ENCODE measurements at places on chromosomes 11 and 22. TPM values are rescaled to one million over a fixed set of nuclear protein-coding genes. Genes with fewer than 3 reads are reported as not detected.
A peak's percentile ranks its signal among the peaks of the same experiment; 100 is the strongest.

DNA sequence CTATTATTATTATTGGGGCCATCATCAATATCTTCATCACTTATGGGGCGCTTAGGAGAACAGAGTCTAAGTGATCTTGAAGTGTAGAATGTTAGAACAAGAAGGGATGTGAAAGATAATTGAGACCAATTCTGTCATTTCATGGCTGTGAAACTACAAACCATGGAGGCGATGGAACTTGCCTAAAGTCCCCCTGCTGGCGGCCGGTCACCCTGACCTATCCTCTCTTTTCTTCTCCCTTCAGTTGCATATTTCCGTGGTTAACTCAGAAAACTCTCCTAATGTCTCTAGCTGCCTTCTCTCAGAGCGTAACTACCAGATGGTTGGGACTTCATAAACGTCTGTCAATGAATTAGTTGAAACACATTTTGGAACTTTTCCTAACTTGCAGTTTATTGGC is 6.6 kb upstream of the OR4B1 start:
- DNase-seq = peak; percentile 33
- H3K36me3 ChIP-seq = no peaks in the 10 kb centered on the region
- H3K4me1 ChIP-seq = peaks cover 6% of the 10 kb centered on the region
- no peak overlapping the region for H3K4me3 ChIP-seq
- no peak overlapping the region for H3K27ac ChIP-seq
- peaks cover 6% of the 10 kb centered on the region for H3K27me3 ChIP-seq

DNA sequence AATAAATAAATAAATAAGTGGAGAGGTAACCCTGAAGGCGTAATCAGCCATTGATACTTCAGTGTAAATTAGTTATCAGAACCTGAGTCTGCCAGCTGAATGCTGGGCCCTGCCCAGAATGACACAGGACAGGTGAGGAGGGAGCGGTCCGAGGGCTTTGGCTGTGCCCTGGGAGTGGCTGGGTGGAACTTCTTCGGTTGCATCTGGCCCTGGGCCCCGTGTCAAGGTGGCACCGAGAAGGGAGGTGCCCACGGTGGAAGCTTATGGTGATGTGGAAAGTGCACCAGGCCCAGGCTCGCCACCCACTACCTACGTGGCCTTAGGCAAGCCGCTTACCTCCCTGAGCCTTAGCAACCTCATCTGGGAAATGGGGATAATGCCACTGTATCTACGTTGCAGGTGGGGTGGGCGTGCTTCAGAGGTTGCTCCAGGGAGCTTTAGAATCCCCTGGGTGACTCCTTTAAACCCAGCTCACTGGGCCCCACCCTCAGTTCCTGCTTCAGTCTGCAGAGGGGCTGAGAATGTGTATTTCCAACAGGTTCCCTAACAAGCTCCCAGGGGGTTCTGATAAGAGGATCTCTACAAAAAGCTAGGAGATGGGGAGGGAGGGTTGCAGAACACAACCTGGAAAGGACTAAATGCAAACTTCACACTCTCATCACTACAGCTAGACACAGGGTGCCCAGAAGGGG is 38.8 kb downstream of the TXN2 start:
- peaks cover 3% of the 10 kb centered on the region for H3K27me3 ChIP-seq
- H3K4me3 ChIP-seq = no peak overlapping the region
- peaks cover 53% of the 10 kb centered on the region for H3K4me1 ChIP-seq
- peaks cover 7% of the 10 kb centered on the region for H3K36me3 ChIP-seq
- no peak for DNase-seq

The MYO18B gene
- total RNA-seq = not detected

- peaks cover 19% of the 10 kb centered on the region for H3K4me1 ChIP-seq
- no peak overlapping the region for H3K27ac ChIP-seq
- no peaks in the 10 kb centered on the region for H3K36me3 ChIP-seq
- no peak overlapping the region for H3K4me3 ChIP-seq
- H3K27me3 ChIP-seq = peaks cover 13% of the 10 kb centered on the region
Observed at GRCh38 chr11:125388611-125389010, 107.5 kb downstream of the FEZ1 start.

DNA sequence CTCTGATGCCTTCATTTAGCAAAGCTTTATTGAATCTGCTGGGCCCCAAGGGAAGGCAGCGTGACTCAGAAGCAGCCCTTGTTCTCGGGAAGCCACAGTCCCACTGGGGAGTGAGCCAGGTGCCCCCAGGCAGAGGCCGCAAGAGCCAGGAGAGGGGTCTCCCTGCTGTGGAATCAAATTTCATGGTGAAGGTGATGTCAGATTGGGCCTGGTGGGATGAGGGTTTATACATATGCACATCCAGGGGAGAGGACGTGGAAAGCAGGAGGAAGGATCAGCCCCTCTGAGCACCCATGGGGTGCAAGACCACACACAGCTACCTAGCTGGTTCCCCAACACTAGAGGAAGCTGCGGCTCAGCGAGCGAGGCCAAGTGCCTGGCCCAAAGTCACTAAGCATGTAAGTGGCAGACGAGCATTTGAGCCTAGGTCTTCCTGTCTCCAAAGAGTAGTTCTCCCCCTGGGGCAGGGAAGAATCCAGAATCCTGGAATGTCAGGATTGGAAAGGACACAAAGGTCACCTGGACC is 2.0 kb downstream of the SYNGR1 start:
- no peaks in the 10 kb centered on the region for H3K36me3 ChIP-seq
- peaks cover 12% of the 10 kb centered on the region for H3K27me3 ChIP-seq
- peak overlapping the region; percentile 57 for H3K27ac ChIP-seq
- peaks cover 22% of the 10 kb centered on the region for H3K4me1 ChIP-seq
- DNase-seq = peak; percentile 50
- H3K4me3 ChIP-seq = no peak overlapping the region

DNA sequence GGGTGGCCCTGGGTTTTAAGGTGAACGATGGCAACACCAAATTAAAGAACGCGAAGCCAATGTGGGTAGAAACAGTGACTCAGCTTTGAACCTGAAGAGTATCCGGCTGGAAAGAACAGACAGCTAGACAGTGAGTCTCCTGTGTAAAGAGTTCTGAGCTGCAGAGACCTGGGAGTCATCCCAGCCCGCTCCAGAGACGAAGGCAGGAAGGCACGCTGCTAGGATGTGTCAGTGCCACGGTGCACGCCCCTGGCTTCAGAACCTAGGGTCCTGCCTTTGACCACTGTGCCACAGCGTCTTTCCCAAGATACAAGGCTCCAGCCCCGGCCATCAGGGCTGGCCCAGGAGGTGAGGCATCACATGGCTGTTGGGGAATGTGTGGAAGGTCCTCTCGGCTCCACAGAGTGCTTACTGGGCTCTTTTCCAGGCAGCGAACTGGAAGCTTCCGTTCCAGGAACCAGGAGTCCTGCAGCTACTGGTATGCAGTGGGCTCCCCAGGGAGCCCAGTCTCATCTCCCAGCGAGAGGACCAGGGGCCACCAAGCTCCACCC is 29.9 kb downstream of the LRFN4 start:
- H3K27ac ChIP-seq = no peak overlapping the region
- no peak overlapping the region for H3K4me3 ChIP-seq
- peaks cover 32% of the 10 kb centered on the region for H3K4me1 ChIP-seq
- H3K36me3 ChIP-seq = peaks cover 7% of the 10 kb centered on the region

DNA sequence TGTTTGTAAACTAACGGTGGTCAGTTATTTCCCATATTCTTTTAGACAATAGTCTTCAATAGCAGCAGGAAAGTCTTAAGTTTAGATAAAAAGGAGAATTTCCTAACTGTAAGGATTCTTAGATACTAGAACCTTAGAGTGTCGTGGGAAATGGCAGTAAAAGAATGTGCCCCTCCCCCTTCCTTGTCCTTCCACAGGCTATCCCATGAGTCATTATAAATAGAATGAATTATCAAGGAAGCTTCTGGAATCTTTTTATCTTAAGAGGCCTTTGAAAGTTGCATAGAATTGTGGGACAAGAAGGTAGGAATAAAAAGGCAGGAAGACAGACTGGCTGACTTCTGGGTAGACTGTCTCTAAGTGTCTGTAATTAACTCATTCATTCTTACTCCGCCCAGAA is 165.2 kb upstream of the TBCEL start:
- H3K27me3 ChIP-seq = peaks cover 8% of the 10 kb centered on the region
- H3K27ac ChIP-seq = no peak overlapping the region
- H3K4me3 ChIP-seq = no peak overlapping the region
- H3K4me1 ChIP-seq = peaks cover 6% of the 10 kb centered on the region

The SOX10 gene
- total RNA-seq = not detected

The PGM2L1 gene
- total RNA-seq = 2.6 TPM

GRCh38 chr11:116312570-116313391 is 460.0 kb downstream of the BUD13 start:
- no peak overlapping the region for H3K27ac ChIP-seq
- H3K4me3 ChIP-seq = no peak overlapping the region
- H3K4me1 ChIP-seq = no peaks in the 10 kb centered on the region
- DNase-seq = no peak
- H3K36me3 ChIP-seq = peaks cover 10% of the 10 kb centered on the region

The FIBIN gene
- total RNA-seq = 38.9 TPM

The TSGA10IP gene
- total RNA-seq = not detected

GRCh38 chr22:21688706-21689381 is 23.0 kb downstream of the PPIL2 start:
- no peak overlapping the region for H3K4me3 ChIP-seq
- H3K27ac ChIP-seq = no peak overlapping the region
- no peak for DNase-seq
- peaks cover 2% of the 10 kb centered on the region for H3K27me3 ChIP-seq

The TRIM49 gene
- total RNA-seq = not detected

DNA sequence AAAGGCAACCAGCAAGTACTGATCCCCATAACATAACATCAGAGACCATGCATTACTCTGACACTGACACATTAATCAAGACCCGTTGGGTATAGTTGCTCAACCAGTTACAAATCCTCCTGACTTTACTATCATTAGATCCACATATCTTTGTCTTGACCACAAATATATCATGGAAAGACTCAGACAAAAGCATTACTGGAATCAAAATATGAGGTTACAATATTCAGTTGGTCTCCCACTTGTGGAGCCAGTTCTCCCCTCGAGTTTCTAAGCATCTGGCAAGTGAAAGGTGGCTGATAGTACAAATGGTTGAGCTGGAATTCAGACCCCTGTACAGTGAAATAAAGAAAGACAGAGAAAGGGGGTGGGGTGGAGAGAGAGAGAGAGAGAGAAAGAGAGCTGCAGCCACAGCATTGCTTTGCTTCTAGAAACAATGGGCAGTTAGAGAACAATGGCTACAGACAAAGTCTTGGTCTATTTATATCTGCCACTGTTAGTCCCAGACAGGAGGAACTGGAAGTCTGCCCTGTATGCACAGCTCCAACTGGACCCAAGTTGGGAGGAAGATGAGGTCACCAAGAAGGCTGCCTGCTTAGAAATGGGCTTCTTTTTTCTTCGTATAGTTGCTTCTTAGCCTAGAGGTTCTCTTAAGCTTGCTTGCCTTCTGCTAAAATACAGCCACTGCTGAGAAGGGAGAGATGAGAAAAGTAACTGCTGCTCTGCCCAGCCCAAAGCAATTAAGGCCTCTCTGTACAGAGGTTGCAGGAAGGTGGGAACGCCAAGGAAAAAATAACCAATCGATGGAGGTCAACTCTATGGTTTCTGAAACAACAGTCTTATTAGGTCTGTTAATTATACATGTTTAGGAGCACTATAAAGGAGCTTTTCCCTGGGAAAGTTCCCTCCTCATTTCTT is 85.5 kb downstream of the ETS1 start:
- H3K27me3 ChIP-seq = peaks cover 2% of the 10 kb centered on the region
- H3K4me3 ChIP-seq = peak overlapping the region; percentile 73
- DNase-seq = peak; percentile 80
- peaks cover 100% of the 10 kb centered on the region for H3K4me1 ChIP-seq

DNA sequence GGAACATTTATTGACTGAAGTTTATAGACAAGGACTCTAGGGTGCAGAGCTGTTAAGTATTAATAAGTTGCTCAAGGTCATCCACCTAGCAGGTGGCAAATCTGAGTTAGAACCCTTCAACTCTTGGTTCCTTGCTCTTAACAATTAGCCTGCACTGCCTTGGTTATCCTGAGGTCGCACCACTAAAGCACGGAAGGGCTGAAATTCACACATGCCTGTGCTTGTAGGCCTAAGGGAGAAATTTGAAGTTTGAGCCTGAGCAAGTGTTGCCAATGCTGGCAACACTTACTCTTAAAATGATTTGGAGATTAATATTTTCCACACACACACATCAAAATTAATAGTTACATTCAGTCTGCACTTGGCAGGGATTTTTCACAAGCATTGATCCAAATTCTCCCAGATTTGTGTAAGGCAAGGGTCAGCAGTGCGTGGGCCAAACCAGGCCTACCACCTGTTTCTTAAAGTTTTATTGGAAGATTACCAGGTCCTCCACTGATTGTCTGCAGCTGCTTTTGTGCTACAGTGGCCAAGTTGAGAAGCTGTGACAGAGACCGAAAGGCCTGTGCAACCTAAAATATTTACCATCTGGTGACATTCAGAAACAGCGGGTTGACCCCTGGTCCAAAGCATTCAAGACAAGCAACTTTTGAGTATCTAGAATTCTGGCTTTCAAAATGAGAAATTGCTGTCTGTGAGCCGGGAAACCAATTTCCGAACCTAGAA is 16.3 kb downstream of the APOL5 start:
- H3K4me3 ChIP-seq = no peak overlapping the region
- peaks cover 10% of the 10 kb centered on the region for H3K27me3 ChIP-seq
- no peaks in the 10 kb centered on the region for H3K4me1 ChIP-seq
- no peak overlapping the region for H3K27ac ChIP-seq
- peaks cover 34% of the 10 kb centered on the region for H3K36me3 ChIP-seq

GRCh38 chr11:129018991-129019390 is 76.3 kb upstream of the TP53AIP1 start:
- DNase-seq = no peak
- H3K27me3 ChIP-seq = peaks cover 2% of the 10 kb centered on the region
- H3K4me3 ChIP-seq = no peak overlapping the region
- H3K36me3 ChIP-seq = no peaks in the 10 kb centered on the region
- no peak overlapping the region for H3K27ac ChIP-seq

DNA sequence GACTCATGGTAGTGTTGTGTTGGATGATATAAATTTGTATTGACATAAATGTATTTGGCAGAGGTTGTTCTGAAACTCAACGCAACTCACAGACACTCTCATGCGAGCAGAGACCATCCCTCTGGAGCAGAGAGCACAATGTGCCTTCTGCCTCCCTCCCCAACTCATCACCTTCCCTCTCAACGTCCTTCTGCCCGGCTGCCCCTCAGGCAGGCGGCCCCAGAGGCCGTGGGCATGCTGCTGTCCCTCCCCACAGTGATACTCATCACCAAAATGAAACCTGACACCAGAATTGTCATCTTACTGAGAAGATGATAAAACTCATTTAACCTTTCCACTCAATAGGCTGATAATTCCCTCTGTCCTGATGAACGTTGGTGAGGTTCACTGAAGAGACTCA is 260.6 kb downstream of the ETS1 start:
- no peak overlapping the region for H3K4me3 ChIP-seq
- no peak for DNase-seq
- H3K27ac ChIP-seq = no peak overlapping the region
- H3K27me3 ChIP-seq = no peaks in the 10 kb centered on the region
- H3K4me1 ChIP-seq = peaks cover 20% of the 10 kb centered on the region

- no peak overlapping the region for H3K4me3 ChIP-seq
- H3K4me1 ChIP-seq = peaks cover 37% of the 10 kb centered on the region
- no peak overlapping the region for H3K27ac ChIP-seq
- no peaks in the 10 kb centered on the region for H3K27me3 ChIP-seq
- no peak for DNase-seq
Observed at GRCh38 chr11:19576054-19576453, 136.6 kb upstream of the NAV2 start.

The NEFH gene
- total RNA-seq = not detected

Measured in HFFc6 (cell line).